Activated B cell treated with CpG ODN at 0.5 μM for 24 hours (primary cell): ENCODE measurements at places on chromosomes 5 and 9. TPM values are rescaled to one million over a fixed set of nuclear protein-coding genes. Genes with fewer than 3 reads are reported as not detected.

The DNAH5 gene
- not detected in 2 replicates for total RNA-seq

DNA sequence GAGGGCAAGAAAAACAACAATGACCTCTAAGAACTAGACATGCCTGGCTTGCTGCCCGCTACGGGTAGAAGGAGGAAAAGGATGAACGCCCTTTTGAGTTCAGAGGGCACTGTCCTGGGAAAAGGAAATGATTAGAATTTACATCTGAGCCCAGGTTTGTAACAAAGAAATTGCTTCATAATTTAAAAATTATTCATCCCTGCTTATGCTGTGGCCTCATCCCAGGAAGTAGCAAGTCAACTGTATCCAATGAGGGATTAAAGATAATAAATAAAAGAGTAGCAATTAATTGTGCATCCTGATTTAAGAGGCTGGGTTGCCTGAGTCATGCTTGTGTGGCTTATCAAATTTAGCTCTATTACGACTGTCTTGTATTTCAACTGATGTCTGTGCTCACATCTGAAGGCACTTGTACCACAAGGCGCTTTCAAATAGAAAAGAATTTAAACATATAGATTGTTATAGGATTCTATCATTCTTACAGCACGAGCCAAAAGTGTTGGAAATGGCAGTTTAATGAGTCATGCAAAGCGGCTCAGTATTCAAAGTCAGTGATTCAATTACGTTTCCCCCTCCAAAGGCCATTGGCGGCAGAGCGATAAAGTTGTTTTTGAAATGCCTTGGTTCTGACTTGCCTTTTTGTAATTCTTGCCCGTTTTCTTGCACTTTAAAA, 40.0 kb upstream of the DMRT1 start:
- no peak for DNase-seq

DNA sequence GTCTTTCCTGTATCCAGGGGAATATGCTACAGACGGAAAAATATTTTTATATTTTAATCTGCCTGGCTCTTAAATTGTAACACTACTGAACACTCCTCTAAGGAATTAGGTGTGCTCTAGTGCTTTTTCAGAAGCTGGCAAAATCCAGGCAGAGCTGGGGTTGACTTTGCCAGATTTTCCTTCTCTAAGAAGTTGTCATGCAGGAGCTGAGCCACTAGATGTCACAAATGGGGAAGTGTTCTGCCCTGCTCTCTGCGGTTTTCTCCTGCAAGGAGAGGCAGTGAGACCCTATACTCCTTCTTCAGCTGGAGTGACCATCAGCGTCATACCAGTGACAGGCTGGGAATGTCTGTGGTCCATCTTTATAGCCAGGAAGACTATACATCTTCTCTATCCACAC, 112.5 kb downstream of the HAPLN1 start:
- no peak for DNase-seq

- no peak for DNase-seq
These were observed 66.4 kb downstream of the AUH start for GRCh38 chr9:91295357-91295756.

- DNase-seq, result no peak
These were observed at the start of gene ANKRD34B for GRCh38 chr5:80569961-80570786. TSS of gene ANKRD34B (minus strand) at chr5:80570280. CDS start at chr5:80560019, 10,261 bp downstream.

The KCNN2 gene
- not detected in 2 replicates for total RNA-seq

The FGD3 gene
- total RNA-seq, result 46.5 and 61.9 TPM in 2 replicates

The IFNE gene
- total RNA-seq, result not detected in 2 replicates

- DNase-seq, result no peak
These were observed 266.1 kb downstream of the NDUFS4 start for GRCh38 chr5:53826504-53826903.

- DNase-seq, result no peak
These were observed 6.2 kb upstream of the SAR1B start for GRCh38 chr5:134638760-134639201.

GRCh38 chr5:99320436-99320835, 391.6 kb upstream of the CHD1 start:
- DNase-seq, result no peak

DNA sequence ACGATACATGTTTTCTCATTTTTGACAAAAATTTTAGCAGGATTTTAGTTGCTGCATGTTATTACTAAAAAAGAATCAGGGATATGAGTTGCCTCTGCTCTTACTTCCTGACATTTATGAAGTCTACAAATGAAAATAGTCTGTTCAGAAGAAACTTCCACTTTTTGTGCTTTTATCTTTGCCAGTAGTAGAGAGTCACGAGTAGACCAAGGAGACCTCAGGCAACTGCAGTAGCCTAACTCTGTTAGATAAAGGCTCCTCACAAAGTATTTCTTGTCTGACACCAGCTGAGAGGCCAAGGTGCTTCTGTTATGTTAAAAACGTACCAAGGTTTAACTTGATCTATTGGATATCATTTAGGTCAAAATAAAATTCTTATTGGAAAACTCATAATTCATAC, 333.9 kb downstream of the NR2F1-AS1 start:
- no peak for DNase-seq

The PIK3R1 gene
- total RNA-seq, result 45.5 and 52.2 TPM in 2 replicates

DNA sequence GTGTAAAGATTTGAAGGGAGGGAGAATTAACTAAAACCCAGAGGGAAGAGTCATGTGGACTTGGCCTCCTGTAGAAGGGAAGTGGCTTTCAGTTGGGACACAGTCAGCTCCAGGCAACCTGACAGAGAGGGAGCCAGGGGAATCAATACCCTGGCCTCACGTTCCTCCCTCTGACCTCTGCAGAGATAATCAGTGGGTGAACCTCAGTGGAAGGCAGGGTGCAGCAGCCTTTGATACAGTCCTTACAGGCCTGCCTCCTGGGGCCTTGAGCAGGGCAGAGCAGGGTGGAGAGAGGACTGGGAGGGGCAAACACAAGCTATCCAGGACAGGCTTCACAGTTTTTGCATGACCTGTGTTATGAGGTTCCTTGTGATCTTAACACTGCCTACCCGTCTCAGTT, 61.9 kb upstream of the GPBP1 start:
- no peak for DNase-seq

DNA sequence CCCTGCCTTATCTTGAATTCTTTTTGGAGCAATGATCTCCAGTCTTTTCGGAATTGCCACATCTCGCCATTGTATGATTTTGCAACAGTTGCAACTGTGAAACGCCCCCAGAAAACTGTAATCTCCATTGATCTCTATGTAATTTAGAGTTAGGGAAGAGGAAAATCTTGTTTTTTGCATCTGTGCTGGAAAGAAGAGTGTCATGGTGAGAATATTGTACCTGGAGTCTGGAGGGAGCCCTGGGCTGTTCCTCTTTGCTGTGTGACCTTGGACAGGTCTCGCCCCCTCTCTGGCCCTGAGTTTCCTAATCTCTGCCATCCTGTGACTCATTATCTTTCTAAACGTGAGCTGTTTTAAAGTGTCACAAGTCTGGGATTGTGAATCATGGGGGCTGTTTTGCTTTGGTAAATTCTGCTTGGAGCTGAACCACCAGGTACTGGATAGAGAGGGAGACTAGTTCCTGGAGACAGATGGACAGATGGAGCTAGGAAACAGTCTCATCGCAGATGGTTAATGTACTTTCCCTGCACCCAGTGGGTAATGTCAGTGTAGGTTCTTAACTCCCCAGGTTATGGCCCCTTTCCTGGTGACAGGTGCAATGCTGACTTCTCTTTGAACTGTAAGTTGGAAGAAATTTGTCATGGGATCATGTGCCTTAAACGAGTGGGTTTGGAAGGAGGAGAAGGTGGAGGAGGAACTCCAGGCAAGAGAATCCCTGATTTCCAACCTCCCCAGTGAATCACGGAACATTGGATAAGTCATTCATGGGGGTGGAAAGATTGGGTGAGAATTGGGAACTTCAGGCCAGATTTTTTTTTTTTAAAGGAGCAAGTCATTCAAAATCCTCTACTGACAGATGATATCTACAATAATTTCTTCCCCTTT, 19.6 kb downstream of the PPARGC1B start:
- no peak for DNase-seq
